ENCODE measurements at places on chromosomes 6 and 20.

- no peak for DNase-seq
Observed at GRCh38 chr6:21173031-21173430, 420.5 kb upstream of the SOX4 start.

DNA sequence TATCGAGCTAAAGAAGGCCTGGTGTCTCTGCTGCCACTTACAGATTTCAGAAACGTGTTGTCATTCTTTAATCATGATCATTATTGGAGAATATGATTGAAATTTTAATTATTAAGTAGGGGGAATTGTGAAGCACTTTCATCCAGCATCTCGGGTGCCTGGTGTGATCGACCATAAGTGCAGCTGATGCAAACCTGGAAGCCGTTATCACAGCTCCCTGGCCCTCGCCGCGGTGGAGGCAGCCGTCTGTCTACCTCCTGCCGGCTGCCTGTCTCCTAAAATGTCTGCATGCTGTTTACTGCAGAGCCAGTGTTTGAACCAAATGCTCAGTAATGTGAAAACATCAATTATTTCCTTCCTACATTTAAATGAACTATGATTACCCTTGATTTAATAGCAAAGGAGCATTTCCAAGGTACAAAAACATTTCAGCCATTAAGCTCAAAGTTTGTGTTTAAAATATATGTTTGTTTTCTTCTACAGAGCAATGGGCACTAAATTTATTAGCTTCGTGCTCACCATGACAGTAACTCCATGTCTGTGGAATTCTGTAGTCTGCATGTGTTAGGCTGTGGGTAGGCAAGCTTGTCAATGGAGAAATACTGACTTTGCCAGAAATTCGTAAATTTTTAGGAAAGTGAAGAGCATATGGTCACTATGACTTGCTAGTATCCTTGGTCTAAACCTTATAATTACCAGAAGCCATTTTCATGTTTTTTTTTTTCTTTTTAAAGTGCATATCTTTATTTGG is 184.5 kb upstream of the AGPAT4 start:
- DNase-seq, result no peak

- DNase-seq, result no peak
Observed at GRCh38 chr20:53960579-53961272, 109.7 kb downstream of the BCAS1 start.

- no peak for DNase-seq
Observed at GRCh38 chr20:44810391-44811149, at the start of gene RIMS4. TSS of gene RIMS4 (minus strand) at chr20:44810546. CDS start at chr20:44810271, 275 bp downstream.

DNA sequence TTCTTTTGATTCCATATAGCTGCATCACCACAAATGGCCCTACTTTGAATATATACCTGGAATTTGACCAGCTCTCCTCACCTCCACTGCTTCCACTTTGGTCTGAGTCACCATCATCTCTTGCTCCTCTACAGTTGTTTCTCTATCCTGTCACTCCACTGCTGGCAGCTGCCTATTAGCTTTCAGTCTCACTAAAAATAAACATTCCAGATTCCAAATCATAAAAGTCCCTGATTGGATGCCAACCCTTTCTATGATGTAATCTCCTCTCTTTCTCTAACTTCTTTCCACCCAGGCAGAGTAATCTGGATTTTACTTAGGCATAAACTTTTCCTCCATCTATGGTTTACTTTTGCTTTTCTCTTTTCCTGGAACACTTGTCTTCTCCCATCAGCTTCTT is 49.1 kb downstream of the RFPL4B start:
- DNase-seq, result no peak

GRCh38 chr6:54877713-54878317 is 31.2 kb downstream of the FAM83B start:
- no peak for DNase-seq

DNA sequence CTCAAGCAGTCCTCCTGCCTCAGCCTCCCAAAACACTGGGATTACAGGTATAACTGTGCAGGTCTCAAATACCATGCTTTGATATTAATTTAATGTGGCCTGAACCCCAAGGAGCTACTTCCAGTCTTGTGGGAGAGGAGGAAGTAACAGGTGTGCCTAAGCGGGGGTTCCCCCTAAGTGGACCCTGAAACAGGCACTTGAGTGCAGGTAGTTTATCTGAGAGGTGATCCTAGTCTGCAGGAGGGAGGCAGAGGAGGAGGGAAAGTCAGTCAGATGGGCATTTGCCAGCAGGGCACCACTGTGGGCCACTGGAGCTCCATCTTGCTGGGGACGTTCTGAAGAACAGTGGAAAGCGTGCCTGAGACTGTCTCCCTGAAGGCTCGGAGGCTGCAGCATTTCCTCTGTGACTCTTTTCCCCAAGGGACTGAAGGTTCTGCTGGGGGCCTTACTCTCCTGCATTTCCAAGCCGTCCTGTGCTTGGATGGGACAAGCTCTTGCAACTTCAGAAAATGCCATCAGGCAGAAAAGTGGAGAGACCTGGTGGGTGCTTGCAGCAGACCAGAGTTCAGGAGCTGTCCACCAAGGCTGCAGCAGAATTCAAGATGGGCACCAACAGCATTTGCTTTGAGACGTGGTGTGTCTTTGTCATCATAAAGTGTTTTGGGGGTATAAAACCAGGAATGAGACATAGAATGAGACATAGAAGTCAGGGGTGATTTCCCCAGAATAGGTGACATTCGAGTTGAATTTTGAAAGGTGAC is 4.6 kb upstream of the DLGAP4 start:
- DNase-seq, result no peak

GRCh38 chr6:17591287-17591686 is 8.8 kb upstream of the FAM8A1 start:
- no peak for DNase-seq

- DNase-seq, result no peak
Observed at GRCh38 chr6:110859335-110859792, 15.2 kb upstream of the AMD1 start.

DNA sequence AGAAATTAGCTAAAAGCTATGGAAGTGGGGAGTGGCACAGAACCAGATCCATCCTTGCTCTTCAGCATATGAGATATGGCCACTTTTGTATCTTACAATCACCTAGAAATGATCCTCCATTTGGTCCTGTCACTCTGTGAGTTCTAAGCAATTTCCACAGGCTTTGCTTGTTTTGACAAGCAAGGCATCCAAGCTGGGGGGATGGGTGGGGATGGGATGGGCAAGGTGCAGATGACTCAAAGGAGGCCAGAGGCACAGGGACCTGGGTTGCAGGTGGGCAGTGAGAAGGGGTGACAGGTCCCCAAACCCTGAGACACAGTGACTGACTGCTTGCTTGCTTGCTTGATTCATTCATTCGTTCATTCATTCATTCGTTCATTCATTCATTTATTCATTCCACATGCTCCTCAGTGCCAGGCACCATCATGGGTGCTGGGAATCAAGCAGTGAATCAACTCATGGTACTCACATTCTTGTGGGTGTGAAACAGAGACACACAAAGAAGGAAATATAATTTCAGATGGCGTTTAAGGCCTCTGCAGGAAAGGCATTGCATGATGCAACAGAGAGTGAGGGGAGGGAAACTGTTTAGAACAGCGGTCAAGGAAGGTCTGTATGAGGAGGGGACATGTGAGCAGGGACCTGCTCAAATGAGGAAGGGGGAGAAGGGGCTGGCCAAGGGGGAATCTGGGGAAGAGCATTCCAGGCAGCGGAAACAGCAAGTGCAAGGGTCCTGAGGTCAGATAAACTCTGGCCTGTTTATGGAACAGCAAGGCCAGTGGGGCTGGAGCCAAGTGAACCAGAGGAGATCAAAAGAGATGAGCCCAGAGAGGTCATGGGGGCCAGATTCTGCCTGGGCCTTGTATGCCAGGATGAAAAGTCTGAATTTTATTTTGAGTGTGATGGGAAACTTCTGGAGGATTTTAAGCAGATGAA is 3.4 kb downstream of the KCNB1 start:
- DNase-seq, result no peak

DNA sequence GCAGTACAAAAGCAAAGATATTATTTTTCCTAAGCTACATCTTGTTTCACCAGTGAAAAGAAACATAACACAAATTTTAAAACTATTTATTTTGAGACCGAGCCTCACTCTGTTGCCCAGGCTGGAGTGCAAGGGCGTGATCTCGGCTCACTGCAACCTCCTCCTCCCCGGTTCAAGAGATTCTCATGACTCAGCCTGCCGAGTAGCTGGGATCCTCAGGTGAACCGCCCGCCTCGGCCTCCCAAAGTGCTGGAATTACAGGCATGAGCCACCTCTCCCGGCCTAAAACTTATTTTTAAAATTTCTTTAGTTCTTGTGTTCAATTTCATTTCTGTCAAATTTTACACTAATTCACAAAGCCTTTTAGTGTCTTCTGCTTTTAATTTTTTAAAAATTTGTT is 5.9 kb downstream of the SRSF12 start:
- DNase-seq, result no peak

DNA sequence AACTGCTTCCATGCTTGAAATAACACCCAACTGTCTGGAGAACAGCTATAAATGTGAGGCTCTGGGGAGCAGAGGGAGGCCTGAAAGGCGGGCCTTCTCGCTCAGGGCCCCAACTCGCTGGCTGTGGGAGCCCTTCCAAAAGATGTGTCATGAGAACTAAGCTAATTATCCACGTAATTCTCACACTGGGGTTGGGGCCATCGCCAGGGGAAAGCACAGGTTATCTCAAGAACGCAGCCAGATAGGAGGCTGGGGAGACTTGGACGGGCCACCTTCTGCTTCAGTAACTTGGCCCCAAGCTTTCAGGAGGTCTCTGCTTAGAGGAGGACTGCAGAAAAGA is 1.6 kb downstream of the PXDC1 start:
- no peak for DNase-seq

DNA sequence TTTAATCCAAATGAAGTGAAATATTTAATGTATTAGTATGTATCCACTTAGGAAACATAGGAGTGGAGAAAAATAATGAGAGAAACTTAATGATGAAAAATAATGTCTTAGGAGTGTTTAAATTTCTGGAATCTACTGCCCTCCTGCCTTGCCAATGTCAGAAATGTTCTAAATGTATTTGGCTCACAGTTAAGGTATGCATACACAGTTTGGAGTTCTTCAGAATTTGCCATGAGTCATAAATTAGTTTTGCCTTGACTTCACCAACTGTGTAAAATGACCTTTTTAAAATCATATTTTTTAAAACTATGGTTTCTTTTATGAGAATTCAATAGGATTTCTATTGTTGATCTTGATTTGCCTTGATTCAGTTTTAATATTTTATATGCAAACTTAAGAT is 191.7 kb upstream of the HSF2 start:
- no peak for DNase-seq

All from stimulated activated CD8-positive, alpha-beta memory T cell treated with anti-CD3 and anti-CD28 coated beads, Interleukin-7, amount 100 ng/mL, for 4 hours (primary cell).